Endothelial cell (in vitro differentiated cells): ENCODE measurements at places on chromosomes 11 and 22.

- no peak for DNase-seq
Observed at GRCh38 chr11:118046051-118046963, 30.6 kb upstream of the TMPRSS4 start.

- DNase-seq = no peak
Observed at GRCh38 chr11:126102436-126102981, 39.8 kb upstream of the CDON start.

DNA sequence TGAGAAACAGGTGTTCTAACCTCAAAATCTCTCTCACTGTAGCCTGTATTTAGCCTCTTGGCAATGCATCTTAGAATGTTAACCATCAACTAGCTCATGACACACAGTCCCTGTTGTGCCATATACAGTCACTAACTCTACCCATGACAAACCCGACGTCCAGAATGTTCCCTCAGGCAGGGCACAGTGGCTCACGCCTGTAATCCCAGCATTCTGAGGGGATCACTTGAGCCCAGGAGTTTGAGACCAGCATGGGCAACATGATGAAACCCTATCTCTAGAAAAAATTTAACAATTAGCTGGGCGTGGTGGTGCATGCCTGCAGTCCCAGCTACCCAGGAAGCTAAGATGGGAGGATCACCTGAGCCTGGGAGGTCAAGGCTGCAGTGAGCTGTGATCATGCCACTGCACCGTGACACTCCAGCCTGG lies 18.2 kb upstream of the CCDC34 start:
- no peak for DNase-seq

DNA sequence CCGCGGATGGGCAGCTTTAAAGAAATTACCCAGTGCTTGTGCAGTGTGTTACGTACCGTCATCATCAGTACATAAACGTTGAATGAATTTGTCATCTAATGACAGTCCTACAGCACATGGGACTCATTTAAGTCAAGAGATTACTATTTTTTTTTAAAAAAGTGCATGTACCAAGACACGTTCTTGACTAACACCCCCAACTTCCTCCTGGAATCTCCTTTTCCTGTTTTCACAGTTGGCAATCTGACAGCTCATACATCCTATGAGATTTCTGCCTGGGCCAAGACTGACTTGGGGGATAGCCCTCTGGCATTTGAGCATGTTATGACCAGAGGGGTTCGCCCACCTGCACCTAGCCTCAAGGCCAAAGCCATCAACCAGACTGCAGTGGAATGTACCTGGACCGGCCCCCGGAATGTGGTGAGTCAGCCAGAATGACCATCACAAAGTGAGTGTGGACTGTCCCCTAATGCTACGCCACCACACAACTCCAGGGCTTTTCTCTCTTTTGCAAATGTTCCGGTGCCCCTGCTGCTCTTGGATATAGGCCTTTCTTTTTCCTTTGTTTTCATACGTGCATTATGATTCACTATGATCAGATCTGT lies 162.0 kb upstream of the SORL1-AS1 start:
- peak; percentile 5 for DNase-seq

DNA sequence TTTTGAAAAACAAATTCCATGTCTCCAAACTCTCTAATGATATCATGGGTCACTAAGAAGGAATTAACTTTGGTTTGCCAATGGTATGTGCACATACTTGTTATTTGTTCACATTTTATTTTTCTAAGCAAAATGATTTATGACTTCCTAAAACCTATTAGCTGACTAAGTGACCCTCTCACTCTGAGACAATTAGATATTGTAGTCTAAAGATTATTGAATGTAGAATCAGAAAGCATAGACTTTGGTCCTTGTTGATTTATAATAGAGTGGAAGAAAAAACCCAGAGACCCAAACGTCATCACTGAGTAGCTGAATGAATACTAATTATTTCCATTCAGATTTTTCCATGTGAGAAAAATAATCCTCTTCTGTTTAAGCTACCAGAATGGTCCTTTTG lies 243.5 kb upstream of the ANO3 start:
- no peak for DNase-seq

DNA sequence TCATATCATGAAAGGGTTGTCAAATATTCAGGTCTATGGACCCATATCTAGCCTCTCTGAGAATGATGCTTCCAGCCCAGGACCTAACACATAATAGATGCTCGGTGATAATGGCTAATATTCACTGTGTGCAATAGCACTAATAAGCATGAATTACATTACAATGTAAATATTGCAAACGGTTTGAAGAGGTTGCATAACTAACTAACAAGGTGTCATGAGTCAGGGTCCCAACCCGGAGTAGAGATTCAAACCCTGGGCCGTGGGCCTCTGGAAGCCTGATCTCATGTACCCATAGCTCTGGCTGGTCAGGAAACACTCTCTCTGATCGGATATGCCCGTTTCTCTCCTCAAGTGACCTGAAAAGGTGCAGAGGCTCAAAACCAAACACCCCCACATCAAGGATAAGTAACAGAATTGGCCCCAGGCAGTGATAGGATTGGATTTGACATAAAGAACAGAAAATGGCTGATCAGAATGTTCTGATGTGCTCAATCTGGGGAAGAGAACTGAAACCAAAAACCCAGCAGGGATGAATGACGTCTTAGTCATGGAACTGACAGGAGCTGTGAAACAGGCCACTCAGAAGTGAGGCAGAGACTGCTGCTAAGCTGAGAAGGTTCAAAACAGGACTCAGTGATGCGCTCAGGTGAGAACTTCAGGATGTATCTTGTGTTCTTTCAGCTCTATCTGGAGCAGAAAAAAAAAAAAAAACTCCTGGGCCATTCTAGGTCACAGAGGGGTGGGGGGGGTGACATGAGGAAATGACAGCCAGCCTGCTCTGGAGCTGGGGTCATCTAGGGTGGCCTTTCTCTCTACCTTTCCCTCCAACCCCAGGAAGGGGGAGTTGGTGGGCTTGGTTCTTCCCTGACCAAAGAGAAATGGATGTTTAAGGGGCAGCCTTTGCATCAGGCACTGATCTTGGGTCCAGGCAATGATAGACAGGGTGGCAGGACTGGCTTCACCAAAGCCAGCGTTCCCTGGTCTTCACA lies 6.6 kb upstream of the KCTD17 start:
- no peak for DNase-seq

- no peak for DNase-seq
Observed at GRCh38 chr22:50656122-50657070, 16.2 kb upstream of the SHANK3 start.

GRCh38 chr11:57191311-57192219 lies 9.8 kb downstream of the LRRC55 start:
- DNase-seq = no peak

DNA sequence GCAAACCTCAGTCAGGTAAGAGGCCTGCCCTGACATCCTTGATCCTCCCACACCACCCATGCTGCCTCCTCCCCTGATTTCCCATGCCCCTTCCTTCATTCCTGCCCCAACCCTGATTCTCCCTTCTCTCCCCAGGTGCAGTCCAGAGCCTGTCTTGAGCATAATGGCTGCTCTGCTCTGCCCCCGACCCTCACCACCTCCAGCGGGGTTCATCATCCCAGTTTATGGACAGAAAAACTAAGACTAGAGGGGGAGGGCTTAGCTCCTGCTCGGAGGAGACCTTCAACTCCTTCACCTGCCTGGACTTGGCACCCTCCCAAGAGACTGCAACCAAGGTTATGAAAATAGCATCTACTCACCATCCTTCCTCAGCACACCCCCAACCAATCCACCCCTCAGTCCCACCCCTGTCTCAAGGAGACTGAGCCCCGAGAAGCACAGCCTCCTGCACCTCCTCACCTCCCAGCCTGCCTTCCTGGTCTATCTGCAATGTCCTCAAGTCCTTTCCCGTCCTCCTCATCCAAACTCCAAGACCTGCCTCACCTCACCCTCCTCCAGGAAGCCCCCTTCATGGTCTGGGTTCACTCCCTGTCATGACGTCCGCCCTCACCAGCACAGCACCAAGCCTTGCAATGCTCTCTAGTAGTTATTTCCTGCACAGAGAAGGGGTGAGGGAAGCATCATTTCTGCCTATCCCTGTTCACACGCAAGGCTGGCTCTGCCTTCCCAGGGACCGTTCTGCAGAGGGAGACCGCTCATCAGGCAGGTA lies 103.1 kb downstream of the PDE2A start:
- DNase-seq = no peak

- DNase-seq = no peak
Observed at GRCh38 chr11:60788401-60789125, 3.4 kb downstream of the MS4A10 start.

GRCh38 chr11:62260261-62260953 lies 9.6 kb upstream of the SCGB2A2 start:
- DNase-seq = no peak

- no peak for DNase-seq
Observed at GRCh38 chr22:26477341-26477731, 6.2 kb downstream of the HPS4 start.

GRCh38 chr11:11605181-11605580 lies 16.6 kb downstream of the GALNT18 start:
- no peak for DNase-seq

DNA sequence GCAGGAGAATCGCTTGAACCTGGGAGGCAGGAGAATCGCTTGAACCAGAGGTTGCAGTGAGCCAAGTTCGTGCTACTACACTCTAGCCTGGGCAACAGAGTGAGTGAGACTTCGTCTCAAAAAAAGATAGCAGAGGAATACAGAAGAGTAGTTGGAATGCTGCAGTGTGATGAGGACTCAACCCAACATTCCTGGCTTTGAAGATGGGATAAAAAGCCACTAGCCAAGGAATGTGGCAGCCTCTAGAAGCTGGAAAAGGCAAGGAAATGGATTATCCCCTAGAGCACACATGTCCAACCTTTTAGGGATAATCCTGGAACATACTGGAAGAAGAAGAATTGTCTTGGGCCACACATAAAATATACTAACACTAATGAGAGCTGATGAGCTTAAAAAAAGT lies 13.9 kb downstream of the SLC25A17 start:
- no peak for DNase-seq

DNA sequence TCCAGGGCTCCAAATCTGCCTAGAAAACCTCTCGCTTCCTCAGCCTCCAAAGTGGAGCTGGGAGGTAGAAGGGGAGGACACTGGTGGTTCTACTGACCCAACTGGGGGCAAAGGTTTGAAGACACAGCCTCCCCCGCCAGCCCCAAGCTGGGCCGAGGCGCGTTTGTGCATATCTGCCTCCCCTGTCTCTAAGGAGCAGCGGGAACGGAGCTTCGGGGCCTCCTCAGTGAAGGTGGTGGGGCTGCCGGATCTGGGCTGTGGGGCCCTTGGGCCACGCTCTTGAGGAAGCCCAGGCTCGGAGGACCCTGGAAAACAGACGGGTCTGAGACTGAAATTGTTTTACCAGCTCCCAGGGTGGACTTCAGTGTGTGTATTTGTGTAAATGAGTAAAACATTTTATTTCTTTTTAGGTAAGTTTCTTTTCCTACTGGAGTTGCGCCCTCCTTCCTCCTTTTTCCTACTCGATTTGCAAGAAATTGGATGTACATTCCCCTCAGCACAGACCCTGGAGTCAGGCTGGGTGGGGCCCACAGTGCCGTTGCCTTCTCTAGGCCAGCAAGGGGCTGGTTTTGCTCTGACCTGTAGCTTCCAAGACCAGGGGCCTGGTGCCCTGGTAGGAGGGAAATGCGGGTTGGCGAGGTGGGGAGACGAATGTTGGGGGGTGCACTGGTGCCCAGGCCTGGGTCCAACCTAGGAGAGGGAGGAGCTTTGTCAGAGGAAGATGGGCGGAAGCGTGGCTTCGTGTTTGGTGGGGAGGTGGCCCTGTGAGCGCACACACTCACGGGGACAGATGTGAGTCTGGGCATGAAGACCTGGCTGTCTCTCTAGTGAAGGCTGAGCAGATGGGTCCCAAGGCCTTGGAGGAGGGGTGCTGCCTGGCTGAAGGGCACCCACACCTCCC lies 50.6 kb downstream of the ST14 start:
- DNase-seq = no peak

DNA sequence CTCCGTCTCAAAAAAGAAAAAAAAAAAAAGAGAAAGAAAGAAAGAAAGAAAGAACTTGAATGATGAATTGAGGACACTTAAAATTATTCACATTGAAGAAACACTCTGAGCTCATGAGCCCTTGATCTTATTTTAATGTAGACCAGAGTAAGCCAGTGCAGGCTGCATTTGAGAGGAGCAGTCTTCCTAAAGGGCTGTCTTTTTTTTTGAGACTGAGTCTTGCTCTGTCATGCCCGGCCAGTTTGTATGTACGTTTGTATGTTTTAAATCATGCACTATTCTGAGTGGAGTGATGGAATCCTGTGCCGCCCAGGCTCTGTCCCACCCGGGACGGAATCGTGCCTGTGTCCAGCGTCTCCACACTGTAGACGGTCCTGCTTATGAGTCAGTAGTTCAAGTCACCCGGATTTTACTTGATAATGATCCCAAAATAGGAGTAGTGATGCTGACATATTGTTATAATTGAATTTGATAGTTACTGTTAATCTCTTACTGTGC lies 9.6 kb downstream of the FGF4 start:
- DNase-seq = no peak

GRCh38 chr22:28171115-28171514 lies 252.1 kb upstream of the PITPNB start:
- no peak for DNase-seq

DNA sequence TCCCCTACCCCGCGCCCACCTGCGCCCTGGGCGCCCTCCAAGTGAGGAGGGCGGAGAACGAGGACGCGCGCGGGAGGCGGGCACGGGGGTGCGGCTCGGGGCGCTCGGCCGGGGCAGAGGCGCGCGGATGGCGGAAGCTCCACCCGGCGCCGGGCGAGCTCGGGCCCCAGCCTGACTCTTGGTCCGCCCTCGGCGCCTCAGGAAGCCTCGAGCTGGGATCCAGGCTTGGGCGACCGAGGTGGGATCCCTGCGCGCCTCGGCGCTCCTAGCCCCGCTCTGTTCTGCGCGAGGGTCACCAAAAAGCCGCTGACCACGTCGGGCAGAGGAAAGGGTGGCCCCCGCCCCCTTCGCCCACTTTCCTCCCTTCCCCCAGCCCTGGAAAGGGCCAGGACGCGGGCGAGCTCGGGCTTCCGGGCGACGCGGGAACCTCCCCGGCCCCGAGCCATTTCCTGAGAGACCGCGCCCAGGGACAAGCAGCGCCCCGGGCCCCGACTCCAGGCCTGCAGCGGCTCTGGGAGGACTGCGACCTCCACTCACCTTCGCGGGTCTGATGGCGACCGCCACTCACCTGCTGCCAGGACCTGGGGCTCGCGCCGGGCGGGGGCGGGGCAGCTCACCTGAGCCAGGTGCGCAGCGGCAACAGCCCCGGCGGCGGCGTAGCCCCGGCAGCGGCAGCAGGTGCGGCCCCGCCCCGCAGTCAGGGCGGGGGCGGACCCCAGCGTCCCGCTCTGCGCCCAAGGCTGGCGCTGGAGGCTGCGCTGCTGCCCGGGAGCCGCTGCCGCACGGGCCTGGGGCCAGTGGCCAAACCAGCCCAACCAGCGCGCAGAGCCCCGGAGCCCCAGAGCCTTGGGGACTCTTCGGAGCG lies 2.2 kb upstream of the SIGIRR start:
- no peak for DNase-seq

GRCh38 chr11:121365304-121365703 lies 72.7 kb downstream of the SC5D start:
- DNase-seq = no peak

GRCh38 chr22:29541845-29542244 lies 11.7 kb downstream of the THOC5 start:
- DNase-seq = no peak
